Hepatic stellate cell (primary cell): ENCODE measurements at places on chromosomes 3 and 15.

- DNase-seq, result no peak
These were observed 1.6 kb downstream of the INSYN1 start for GRCh38 chr15:73751511-73751898.

DNA sequence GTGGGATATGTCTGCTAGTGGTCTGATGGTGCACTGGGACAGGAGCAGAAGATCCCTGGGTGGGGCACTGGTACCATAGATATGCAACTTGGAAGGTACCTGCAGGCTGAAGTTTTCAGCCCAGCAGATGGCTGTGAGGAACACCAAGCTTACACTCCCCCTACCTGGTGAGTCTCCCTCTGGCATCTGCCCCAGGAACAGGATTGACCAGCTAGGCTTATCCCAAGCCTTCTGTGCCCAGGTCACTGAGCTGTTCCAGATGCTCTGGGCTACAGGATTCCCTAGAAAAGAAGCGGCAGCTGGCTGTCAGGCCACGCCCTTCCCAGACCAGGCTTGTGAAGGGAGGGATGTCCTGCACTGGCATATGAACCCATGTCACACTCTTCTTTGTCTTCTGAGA, 1130.0 kb downstream of the NAALADL2 start:
- no peak for DNase-seq

- no peak for DNase-seq
These were observed 20.5 kb downstream of the SLC35A5 start for GRCh38 chr3:112582244-112582874.

GRCh38 chr15:66834881-66835878, 133.1 kb downstream of the SMAD6 start:
- DNase-seq, result no peak

- no peak for DNase-seq
These were observed 34.7 kb downstream of the TM2D3 start for GRCh38 chr15:101617390-101617965.

DNA sequence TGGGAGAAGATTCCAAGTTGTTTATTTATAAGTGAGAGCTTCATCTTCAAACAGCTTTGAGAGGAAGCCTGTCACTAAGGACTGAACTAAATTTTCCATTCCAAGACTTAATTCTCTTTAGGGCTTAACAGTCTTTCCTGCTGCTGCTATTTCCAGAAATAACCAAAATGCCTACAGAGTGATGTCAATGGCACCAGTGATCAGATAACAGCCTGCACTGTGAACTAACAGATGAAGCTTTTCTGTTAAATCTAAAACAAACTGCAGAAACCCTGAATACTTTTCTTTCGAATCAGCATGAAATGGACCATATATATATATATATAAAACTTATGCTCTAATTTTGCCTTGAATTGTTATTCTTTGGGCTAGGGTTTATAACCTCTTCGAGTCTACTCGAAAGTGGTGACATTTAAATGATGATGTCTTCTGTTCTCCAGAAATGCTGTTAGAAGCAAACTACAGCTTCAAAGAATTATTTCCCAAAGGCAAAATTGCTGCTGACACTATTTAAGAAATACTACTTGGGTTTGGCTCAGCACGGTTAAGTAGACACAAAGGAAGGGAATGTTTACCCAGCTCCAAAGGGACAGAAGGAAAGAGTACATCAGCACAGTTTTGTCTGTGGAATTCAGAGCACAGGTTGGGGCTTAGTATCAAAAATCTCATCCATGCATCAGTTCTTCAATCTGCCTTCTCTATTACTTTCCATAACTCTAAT, 238.5 kb upstream of the LRRN1 start:
- DNase-seq, result no peak
